Mesothelial cell of epicardium (in vitro differentiated cells): ENCODE measurements at places on chromosomes 16 and 17.

DNA sequence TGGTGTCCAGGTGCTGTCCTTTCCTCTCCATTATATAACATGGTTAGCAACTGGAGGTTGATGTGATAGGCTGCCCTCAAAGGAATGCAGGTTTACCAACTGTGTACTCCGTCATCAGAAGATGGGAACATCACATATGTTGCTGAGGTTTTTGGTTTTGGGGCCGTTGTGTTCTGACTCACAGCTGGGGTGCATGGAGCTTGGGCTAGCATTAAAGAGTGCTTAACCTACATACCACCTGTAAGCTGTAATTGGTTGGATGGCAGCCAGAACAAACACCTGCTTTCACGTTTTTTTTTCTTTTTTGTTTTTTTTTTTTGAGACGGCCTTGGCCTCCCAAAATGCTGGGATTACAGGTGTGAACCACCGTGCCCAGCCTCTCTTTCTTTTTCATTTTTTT is 20.9 kb downstream of the TMEM11 start:
- no peak for DNase-seq

DNA sequence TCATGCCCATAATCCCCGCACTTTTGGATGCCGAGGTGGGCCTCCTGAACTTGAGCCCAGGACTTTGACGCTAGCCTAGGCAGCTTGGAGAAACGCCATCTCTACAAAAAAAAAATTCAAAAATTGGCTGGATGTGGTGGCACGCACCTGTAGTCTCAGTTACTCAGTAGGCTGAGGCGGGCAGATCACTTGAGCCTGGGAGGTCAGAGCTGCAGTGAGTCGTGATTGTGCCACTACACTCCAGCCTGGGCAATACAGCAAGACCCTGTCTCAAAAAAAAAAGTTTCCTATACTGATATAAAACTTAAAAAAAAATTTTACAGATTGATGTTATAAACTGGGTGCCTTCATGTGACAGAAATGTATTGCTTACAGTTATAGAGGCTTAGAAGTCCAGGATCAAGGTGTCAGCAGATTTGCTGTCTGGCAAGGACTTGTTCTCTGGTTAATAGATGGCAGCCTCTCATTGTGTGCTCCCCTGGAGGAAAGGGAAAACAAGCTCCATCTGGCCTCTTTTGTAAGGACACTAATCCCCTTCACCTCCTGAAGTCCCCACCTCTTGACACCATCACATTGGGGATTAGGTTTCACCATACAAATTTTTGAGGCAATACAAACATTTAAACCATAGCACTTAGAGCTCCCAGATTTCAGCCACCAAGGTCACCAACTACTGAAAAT is 8.5 kb upstream of the CES3 start:
- DNase-seq, result no peak

DNA sequence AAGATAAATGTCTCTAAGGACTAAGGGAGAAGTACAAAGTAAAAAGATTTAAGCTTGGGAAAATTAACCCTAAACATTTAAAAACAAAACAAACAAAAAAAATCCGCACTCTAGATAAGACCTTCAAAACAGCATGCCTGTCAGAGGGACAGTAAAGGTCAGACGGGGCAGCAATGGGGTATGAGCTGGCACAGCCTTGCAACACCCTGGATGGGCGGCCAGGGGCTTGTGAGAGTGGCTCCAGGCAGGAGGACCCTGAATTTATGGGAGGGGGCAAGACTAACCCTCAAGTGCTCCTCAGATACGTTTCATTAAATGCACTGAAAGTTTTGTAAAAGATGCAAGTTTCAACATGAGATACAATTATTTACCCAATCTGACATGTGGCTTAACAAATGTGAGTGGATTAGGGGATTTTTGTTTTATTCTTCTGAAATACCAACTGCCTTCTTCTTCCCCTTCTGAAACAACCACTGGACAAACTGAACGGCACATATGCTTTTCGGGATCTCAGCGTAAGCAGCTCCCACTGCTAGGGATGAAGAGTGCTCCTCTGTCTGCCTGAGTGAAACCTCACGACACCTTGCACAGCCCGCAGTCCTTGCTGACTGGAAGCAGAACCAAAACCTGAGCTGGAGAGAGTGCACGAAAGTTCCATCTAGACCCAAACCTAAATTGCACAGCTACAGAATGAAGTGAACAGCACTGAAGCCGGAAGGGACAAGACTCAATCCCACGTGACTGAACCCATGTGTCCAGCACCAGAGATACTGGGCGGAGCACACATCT is 128.4 kb downstream of the ANKRD11 start:
- no peak for DNase-seq

DNA sequence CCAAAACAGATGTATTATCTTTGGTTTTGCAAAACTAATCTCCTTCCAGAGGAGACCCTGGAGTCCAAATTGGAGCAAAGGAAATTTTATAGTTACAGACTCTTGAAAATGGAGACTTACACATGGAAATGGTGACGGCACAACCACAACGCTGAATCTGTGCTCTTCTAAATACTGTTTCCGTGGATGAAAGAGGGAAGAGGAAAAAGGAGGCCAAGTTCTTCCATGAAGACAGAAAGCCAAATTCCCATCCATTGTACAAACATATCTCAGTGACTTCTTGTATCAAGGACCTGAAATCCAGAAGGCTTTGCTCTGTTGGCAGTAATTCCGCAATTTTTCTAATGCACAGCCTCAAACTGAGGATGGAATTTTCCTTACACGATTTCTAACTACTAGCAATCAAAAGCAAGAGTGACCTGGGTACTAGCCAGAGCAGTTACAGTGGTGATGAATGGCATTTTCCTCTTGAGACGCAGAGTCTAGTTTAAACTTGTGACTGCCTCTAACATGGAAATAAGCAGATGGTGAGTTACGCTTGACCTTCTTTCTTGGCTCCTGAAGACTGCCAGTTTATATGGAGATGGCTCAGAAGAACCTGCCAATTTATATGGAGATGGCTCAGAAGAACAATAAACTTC is 38.5 kb downstream of the VPS53 start:
- DNase-seq, result no peak

DNA sequence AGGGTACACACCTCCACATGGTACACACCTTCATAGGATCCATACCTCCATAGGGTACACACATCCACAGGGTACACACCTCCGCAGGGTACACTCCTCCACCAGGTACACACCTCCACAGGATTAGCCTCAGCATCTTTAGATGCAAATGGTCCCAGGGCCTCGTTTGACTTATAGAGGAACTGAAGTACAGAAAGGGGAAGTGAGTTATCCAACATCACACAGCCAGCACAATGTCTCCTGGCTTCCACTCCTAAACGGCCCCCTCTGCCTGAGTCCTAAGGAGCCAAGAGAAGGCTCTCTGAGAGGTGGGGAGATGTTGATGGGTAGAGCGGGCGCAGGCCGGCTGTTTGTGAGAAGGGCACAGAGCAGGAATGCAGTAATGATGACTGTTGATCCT is 12.0 kb downstream of the FOXN1 start:
- no peak for DNase-seq

DNA sequence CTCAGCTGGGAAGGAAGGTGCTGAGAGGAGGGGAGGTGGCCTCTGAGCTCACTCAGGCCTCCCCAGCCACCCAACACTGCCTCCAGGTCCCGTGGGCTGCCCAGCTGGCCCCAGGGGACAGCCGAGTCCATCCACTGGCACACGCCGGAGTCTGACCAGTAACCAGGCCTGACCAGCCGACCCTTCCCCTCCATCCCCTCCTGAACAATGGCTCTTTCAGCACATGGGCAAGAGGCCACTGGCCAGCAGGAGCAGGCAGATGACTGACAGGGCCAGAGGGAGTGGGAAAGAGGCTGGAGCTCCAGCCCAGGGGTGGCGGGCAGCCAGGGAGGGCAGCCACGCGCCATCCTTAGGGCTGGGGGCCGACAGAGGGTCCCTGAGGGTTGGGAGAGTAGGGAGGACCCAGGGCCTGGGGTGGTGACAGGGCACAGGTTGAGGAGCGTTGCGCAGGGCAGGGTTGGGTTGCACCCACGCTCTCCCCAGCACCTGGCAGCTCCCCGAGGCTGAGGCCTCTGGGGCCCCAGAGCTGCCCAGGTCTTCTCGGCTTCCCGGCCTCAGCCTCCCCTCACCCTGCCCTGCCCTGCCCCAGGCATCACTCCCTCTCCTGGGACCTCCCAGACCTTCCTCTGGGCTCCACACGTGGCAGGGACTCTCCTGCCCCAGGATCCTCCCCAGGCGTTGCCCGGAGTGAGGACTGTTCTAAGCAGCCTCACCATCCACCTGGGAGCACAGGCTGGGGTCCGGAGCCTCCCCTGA is 20.2 kb upstream of the SLC38A10 start:
- DNase-seq, result no peak

- DNase-seq, result no peak
Observed at GRCh38 chr17:44191369-44191768, 4.6 kb downstream of the TMUB2 start.

DNA sequence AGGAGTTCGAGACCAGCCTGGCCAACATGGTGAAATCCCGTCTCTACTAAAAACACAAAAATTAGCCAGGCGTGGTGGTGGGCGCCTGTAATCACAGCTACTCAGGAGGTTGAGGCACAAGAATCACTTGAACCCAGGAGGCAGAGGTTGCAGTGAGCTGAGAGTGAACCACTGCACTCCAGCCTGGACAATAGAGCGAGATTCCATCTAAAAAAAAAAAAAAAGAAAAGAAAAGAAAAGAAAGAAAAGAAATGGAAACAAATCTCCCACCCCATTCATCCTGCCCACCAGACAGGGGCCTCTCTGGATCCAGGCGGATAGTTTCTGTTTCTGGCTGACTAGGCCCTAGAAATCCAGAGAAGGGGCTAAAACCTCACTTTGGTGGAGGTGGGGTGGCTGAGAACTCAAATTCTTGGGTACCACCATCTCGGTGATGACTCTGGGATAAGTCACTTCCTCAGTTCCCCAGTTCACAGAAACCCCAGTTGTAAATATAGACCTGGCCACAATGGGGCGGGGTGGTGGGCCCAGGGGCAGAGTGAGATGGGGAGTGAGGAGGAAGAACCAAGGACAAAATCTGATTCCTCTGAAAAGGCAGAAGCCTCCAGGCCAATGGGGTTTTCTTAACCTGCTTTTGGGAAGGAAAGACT is 22.2 kb downstream of the SOCS1 start:
- no peak for DNase-seq

- DNase-seq, result no peak
Observed at GRCh38 chr17:51947160-51947735, 211.3 kb downstream of the CA10 start.

DNA sequence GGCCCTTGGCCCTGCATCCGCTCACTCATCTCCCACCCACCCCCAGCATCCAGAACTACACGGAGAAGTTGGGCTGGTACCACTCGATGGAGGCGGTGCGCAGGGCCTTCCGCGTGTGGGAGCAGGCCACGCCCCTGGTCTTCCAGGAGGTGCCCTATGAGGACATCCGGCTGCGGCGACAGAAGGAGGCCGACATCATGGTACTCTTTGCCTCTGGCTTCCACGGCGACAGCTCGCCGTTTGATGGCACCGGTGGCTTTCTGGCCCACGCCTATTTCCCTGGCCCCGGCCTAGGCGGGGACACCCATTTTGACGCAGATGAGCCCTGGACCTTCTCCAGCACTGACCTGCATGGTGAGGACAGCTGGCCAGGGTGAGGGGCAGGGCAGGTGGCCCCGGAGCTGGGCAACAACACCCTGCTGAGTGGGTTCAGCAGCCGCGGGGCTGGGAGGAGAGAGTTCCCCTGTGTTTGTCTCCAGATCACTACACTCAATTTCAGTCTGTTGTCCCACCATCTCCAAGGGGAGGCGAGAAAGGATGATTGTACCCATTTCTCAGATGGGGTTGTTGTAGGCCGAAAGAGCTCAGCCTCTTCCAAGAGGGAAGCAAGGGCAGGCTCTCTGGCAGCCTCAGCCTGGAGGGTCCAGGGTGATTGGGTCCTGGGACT is 14.4 kb downstream of the MMP15 start:
- DNase-seq, result no peak

GRCh38 chr17:28906706-28907438 is 4.0 kb upstream of the DHRS13 start:
- no peak for DNase-seq
